GM19239 (cell line): ENCODE measurements at places on chromosomes 3 and 15.

- DNase-seq = no peak
Measured at GRCh38 chr3:142366434-142366833, 81.4 kb downstream of the XRN1 start.

DNA sequence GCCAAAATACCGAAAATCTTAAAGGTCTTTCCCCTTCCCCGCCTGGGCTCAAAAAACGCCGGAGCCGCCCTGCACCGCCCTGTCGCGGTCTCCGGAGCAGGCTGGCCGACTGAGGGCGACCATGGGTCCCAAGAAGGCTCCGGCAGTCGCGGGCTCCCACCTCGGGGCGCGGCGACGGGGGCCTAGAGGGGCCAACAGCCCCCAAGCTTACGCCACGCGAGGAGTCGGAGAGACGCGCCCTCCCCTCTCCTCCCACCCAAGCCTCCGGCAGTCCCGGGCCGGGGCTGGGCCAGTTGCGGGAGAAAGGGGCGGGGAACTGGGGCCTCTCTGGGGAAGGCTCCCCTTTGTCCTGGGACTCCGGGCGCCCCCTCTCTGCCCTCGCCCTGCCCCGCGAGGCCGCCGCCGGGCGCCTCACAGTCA lies 69.2 kb downstream of the GOLGA8B start:
- peak; percentile 13 for DNase-seq

DNA sequence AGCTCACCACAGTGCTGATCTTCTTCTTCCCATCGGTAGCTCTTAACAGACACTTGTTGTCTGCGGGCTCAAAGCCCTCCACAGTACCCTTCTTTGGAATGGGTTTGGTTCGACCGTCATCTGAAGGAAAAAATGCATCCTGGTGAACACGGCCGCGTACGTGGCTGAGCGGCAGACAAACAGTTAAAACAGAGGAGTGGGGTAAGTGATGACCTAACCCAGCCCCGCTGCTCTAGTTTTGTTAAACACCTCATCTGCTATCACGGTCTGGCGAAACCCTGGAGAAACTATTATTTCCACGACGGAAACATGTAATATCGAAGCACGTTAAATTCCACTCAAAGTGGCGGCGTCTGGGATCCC lies 725 bp downstream of the SRP14 start:
- no peak for DNase-seq

DNA sequence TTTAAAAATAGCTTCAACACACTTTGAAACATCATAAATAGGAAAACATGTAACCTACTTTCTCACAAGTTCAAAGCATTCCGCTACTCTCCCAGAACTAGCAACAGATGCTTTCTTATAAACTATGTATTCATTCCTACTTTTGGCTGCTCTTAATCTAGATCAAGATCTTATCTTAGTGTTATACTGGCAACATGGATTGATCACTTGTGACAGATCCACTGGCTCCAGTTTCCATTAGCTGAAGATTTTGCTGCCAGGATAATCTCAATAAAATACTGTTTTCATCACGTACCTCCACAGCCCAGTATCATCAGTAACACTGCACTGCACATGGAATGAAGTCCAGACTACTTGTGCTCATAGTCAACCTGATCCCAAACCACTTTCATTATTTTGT lies 491.7 kb upstream of the AGTR1 start:
- no peak for DNase-seq

DNA sequence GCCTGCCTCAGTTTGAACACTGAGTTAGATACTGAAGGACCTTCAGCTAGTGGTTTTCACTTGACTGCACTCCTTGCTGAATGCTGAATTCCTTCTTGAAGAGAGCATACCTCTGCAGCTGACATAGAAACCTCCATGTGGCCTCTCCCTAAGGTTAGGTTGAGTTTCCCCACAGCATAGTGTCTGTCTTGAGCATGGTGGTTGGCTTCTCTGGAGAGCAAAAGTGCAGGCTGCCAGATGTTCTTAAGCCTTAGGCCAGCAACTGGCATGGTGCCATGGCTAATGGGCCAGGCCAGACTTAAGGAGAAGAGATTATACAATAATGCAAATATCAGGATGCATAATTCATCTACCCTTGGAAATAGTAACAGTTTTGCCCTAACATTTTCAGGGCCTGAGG lies 545.6 kb upstream of the ZNF385D start:
- DNase-seq = no peak

- DNase-seq = no peak
Measured at GRCh38 chr3:188683032-188683521, 488.7 kb upstream of the TPRG1 start.

DNA sequence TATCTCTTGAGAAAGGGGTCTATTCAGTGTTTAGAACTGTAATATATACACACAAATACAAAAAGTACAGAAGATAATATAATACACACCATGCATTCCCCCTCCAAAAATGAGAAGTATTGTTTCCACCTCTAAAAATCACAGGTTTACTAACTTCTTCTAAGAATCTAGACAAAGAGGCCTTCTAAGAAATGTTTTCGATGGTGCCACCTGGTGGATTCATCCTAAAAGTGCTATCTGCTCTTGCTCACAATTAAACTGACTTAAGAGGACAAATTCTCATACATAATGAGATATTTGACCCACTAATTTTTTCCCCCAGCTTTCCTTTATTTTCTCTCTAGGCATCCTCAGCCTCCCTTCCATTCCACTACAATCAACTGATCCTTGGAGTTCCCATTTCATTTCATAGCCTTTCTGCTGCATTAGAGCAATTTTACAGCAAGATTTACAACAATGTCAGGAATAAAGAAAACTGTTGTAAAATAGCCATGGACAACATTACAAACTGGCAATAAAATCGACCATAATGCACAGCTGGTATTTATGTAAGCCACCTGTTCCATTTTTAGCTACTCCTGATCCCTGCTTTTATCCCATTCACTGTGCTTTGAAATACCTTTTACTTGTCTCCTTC lies 124.6 kb downstream of the ARRDC4 start:
- DNase-seq = no peak

GRCh38 chr15:51799282-51800252 lies 29.9 kb upstream of the TMOD3 start:
- DNase-seq = no peak

- no peak for DNase-seq
Measured at GRCh38 chr3:198032039-198032936, 72.3 kb downstream of the LMLN start.

DNA sequence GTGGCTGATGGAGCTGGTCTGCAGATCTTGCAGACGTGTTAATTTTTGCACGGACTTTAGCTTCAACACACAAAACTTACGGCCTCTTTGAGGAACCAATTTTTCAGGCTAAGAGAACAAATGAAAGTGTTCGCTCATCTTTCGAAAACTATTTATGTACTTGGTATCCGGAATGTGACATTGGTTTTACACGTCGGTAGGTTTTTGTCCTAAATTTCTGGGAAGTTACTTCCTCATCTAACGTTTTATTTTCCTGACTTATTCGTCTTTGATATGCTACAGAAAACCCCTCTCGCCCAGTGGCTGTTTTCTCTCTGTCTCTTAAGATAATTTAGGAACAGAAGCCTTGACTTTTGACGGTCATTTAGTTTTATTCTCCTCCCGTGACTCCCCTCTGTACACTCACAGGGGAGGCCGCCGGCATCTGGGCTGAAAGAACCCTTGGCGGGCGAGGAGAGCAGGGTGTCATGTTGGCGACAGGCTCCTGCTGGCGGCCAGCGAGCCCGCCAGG lies 834 bp upstream of the GREM1 start:
- DNase-seq = no peak

DNA sequence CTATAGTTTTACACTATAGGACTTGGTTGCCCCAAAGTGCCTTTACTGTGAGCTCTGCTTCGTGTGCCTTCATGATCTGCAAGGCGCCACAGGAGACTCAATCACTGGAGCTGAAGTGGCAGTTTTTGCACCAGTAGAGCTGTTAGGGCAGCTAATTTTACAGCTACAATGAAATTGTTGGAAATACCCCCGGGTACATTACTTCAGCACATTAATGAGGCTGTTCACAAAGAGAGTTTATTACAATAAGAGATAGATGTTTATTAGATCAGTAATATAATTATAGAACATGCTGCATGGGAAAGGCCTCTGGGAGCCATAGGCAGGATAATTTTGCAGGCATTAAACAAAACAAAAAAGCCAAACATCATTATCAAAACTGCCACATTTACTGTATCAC lies 231.1 kb downstream of the CTNNB1 start:
- DNase-seq = no peak

DNA sequence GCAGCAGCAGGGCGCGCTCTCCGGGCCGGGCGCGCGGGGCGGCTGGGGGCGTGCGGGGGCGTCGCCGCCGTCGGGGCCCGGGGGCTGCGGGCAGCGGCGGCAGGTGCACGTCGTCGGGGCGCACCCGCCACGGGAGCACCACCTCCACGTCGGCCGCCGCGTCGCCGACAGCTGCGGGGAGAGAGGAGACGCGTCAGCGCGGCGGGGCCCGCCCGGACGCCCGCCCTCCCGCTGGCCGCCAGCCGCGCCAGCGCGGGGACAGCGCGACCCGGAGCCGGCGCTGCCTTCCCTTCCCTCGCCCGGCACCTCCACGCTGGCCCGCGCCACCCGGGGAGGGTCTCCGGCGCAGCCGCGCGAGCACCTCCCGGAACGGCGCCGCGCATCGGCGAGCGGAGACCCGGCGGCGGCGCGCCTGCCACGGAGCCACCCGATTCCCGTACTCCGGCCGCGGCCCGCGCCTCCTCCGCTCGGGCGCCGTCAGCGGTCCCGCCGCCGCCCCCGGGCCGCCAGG lies 481 bp downstream of the ADAMTS17 start:
- DNase-seq = no peak

- DNase-seq = no peak
Measured at GRCh38 chr15:68706256-68706655, 114.4 kb downstream of the ANP32A start.

DNA sequence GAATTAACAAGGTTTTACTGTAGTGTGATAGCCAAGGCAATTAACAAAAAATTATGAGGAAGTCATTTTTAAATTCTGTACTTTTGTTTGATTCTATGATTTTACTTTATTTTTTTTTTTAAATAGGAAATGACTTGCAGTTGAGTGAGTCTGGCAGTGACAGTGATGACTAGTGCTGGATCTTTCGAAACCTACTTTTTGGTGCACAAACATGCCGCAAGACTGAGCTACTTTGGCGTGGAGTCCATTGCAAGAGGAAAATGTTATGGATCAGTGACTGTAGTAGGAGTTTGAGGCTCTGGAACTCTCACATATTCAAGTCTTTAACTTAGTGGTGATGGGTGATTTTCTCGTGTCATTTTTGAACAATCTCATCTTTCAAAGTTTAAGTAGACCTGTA lies 11.6 kb downstream of the EAF1 start:
- no peak for DNase-seq

- no peak for DNase-seq
Measured at GRCh38 chr3:40973141-40973540, 226.2 kb upstream of the CTNNB1 start.

GRCh38 chr3:81550415-81550814 lies 211.0 kb downstream of the GBE1 start:
- DNase-seq = no peak

DNA sequence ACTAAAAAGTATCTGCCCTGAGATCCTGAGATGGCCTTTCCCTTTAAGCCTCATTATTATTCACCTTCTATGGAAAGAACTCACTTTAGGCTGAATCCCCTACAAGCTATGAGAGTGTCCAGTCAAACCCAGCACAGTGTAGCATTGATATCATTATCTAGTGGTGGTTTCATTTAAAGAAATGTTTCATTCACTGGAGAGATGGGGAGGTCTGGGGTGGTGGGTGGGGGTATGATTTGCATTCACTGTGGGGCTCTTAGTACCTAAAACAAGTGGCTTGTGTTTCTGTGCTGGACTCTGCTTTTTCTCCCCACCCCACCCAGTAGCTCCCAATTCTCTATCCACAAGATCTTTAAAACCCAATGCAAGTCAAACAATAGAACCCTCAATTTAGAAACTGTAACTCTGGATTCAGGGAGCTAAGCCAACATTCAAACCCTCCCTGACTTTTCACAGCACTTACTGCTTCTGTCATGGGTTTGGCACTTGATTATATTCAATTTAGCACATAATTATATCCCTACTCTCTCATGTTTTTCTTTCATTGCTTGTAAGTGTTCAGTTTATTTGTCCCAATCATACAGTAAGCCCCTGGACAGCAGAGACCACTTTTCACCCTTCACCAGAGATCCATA lies 310.5 kb upstream of the THBS1 start:
- no peak for DNase-seq

DNA sequence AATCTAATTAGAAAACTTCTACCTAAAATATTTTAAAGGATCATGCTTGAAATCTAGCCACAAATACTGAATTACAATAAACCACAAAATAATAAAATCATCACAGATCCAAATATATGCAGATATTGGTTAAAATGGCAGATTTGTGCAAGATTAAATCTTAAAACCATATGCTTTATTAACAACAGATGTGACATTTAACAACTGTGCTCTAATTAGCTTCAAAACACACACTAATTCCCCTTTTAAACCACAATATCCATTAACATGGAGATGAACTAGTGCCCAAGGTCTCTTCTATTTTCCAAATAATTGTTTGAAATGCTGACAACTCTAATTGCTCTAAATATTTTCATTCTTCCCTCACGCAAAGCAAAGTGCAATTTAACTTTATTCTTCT lies 1530.3 kb downstream of the SI start:
- no peak for DNase-seq

DNA sequence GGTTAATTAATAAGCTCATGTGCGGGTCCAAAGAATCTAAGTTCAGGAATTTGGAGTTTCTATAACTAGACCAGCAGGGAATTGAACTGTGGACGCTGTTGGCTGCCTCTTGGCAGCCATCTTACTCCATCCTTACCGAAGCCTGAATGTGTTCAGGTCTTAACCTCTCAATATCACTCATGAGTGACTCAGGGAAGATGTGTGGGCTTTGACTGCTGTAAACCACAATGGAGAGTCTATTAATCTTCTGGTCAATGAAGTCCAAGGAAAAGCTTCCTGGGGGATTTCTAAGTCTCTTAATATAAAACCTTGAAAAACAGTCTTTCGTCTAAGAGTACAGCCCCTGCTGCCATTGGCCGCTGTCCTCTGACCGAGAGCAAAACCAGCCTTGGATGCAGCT lies 46.7 kb upstream of the OXTR start:
- no peak for DNase-seq

DNA sequence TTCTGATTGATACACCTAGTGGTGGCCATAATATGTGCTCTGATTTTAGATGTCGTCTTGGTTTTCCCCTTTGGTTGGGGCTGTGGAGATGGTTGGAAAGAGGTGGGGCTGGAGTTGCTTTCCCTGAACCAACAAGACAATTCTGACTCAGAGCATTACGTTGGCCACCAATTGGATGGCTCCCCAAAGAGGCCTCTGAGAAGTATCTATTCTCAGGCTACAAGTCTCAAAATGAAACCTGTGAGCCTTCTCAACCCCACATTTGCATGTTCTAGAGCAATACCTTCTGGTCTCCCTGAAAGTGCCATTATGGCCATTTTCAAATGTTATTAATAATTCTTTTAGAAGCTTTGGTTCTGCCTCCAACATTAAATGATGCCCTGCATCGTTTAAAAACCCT lies 188.4 kb upstream of the WNT5A start:
- DNase-seq = peak; percentile 49

GRCh38 chr3:172089250-172089649 lies 49.9 kb downstream of the FNDC3B start:
- DNase-seq = no peak

- no peak for DNase-seq
Measured at GRCh38 chr15:71273731-71274447, 158.6 kb downstream of the THSD4 start.
